ENCODE measurements at places on chromosomes 2 and 18.
A peak's percentile ranks its signal among the peaks of the same experiment; 100 is the strongest.

GRCh38 chr2:130949954-130950353 is 113.2 kb downstream of the ARHGEF4 start:
- no peak for DNase-seq

DNA sequence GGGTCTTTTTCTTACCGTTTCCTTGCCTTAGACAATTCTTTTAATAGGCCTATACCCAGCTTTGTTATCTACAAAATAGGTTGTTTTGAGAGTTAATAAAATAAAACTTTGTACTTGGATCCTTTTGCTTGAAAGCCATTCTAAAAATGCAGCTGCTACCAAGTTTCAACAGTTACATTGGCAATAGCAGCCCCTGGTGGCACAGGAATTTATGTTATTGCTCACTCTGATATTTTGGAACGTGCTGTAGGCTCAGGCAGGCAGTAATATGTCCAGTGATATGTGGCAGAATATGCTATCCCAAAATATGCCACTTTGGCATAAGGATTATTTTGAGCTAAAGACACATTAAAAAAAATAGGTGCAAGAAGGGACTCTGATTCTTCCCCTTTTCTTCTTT is 6.7 kb upstream of the COMMD1 start:
- DNase-seq: peak; percentile 15

DNA sequence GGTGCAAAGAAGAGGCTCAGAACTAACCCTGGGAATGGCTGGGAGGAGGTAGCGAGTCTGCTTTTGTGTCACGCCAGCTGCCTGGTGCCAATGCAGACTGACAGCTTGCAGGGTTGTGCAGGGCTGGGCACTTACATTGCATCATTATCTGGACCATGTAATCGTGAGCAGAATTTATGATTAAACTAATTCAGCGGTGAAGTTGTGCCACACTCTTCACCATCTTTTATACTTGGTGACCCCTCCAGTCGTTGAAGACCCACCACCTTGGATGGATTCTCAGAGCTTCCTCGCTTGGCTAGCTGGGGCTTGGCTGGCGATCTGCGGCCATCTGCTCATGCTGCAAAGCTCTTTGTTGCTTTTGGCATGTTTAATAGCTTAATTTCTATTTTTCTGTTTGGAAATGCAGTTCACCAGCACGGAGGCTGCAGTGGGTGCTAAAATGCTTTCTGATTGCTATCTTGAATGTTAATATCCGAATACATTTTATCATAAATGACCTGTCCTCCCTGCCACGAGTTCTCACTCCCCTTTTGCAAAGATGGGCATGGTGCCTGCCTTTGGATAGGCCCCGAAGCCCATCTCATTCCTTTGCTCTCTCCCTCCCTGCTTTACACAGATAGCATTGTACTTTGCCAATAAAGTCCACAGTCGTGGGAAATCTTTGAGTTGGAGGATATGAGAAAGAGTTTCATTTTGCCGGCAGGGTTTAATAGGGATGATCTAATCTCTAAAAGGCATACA is 188.2 kb downstream of the PRKCE start:
- no peak for DNase-seq

DNA sequence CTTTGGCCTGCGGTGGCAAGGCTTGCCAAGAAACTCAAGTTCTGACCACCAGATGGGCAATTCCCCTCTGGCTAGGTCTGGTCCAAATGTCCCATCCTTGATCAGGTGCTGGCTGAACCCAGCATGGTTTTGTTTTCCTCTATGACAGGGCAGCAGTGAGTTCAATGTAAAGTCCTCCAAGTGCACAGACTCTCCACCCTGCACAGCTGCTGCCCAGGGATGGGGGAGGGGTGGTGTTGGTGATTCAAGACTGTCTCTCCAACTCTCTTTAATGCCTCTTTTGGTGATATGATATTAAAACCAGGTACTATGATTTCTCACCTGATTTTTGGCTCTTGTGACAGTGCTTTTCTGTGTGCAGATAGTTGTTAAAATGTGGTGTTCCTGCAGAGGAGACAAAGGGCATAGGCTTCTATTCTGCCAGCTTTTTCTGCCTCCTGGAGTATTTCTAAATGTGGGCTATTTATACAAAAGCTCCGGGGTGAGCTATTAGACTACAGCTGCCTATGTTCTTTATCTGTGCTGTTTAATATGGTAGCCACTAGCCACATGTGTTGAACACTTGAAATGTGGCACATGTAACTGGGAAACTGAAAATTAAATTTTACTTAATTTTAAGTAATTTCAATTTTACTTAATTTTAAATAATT is 64.0 kb upstream of the STK39 start:
- no peak for DNase-seq

DNA sequence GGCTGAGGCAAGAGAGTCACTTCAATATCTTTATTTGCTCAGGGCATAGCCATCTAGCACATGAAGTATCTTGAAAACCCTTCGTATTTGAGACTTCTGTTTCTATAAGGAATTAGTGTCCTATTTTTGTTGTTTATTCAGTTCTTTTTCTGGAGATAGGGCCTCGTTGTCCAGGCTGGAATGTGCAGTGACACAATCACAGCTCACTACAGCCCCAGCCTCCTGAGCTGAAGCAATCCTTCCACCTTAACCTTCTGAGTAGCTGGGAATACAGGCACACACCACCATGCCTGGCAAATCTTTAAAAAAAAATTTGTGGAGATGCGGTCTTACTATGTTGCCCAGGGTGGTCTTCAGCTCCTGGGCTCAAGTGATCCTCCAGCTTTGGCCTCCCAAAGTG is 50.6 kb downstream of the PSMD14 start:
- DNase-seq: no peak

DNA sequence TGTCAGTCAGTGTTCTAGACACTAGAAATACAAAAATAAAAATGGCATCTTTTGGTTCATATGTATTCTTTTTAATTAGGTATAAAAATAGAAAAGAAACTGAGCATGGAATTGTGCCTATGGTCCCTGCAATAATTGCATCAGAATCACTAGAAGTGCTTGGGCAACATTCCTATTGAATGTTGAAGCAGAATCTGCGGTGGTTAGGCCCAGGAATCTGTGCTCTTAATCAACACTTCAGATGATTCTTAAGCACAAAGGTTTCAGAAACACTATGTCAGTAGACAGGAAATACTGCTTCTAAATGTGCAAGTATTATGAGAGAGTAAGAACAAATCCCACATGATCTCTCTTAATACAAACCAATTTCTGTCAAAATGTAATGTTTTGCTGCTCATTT is 20.3 kb upstream of the RBBP8 start:
- no peak for DNase-seq

- DNase-seq: no peak
Observed at GRCh38 chr2:19478409-19478808, 120.0 kb upstream of the OSR1 start.

GRCh38 chr2:128289439-128289838 is 29.2 kb downstream of the HS6ST1 start:
- DNase-seq: no peak

DNA sequence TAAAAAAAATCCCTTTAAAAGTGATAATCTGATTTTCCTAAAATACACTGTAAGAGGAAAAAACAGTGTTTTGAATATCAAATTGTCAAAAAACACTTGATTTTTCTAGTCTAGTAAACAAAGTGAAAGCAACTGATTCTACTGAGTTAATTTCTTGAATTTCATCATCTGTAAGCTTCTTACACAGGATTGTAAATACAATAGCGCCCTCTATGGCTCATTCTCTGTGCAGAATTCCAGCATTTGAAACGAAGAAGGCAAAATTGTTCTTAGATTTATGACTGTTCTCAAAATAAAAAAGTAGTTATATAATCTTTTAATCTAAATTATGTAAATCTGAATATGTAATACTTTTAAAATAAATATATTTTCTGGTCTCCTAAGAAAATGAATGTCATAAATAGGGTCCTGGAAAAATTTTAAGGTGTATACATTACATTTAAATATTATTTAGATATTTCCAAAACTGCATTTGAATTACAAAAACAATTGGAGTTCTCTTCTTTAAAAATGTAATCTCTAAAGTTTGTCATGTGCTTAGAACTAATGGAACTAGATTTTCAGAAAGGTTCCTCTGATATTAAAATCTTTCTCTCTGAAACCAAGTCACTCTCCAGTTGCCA is 176.9 kb upstream of the MC4R start:
- DNase-seq: no peak

GRCh38 chr18:77008006-77008405 is 124.6 kb downstream of the MBP start:
- DNase-seq: no peak

DNA sequence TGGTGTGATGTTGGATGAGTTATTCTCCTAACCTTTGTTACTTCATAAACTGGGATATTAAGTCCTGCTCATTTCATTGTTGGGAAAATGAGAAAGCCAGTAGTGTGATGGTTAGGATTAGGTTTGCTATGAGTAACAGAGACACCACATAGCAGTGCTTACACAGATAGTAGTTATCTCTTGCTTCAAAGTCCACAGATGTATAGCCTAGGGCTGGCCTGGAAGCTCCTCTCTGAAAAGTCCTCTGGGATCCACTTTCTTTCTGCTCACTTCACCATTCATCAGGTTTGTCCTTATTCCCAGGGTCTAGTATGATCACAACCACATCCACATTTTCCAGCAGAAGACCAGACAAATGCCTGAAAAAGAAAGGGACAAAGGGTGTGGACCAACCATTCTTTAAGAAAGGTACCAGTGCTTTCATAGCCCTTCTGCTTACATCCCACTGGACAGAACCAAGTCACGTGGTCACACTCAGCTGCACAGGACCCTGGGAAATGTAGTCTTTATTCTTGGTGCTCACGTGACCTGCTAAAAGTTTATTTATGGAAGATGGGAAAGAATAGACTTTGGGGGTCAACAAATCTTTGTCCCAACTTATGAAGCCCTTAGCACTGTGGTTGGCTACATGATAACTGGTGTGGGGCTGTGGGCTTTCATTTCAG is 108.9 kb downstream of the INSIG2 start:
- DNase-seq: no peak

DNA sequence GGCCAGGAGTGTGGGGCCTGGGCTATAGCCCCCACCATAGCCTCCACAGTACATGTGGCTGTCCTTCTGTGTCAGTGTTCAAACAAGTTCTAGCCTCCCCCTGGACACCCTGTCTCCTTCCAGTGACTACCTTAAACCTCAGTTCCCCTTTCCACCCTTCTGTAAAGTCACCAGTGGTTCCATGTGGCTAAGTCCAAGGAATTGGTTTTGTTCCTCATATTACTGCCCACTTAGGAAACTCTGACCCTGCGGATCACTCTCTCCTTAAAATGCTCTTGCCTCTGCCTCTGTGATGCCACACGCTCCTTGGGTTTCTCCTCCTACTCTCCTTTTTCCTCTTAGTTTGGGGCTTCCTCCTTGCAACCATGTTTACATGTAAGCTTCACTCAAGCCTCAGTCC is 27.8 kb upstream of the REL start:
- no peak for DNase-seq

DNA sequence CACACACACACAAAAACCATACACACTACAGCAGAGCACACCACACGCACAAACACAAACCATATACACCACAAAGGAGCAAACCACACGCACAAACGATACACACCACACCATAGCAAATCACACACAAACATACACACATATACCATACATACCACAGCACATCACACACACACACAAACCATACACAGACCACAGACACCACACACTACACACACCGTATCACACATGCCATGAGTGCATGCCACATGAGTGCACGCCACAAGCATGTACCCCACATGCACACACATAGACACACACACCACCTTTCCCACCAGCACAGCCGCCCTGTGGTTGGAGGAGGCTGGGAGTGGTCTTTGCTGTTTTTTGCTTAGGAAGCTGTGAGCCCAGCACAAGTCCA is 517.1 kb upstream of the MYT1L start:
- no peak for DNase-seq

DNA sequence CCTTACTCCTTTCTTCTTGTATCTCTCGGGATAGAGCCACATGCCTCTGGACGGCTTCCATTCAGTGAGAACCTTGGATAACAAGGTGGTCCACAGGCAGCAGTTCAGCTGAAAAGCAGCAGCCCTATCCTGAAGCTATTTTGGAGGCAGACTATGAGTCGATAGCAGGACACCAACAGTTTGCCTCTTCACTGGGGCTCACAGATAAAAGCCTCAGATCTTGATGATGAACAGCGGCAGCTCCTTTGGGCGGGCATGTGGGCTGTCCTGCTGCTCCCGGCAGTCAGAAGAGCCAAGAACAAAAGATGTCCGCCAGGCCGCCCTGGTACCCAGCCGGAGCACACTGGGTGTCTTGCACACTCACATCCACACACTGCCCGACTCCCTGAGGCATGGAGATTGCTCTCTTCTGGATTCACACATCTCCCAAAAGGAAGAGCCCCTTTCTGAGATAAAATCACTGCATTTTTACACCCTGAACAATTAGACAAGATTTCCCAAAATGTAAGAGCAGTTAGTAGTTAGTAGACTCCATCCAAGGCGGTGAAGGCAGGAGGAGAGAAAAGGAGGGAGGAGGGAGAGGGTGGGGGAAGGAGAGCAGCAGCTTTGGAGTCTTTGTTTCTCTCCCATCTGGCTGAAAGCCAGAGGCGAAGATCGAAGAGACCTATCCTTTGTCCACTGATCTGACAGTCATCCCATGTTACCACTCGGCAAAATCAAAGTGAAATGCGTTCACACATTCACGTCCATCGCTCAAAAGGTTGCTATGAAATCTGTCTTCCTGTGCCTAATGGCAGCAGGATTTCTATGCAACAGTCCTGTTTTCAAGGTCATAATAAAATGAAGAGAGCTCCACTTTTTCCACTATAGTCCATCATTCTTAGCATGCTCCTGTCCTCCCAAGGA is 90.1 kb upstream of the KLF7 start:
- DNase-seq: no peak

- no peak for DNase-seq
Observed at GRCh38 chr18:74153377-74153776, 5.1 kb downstream of the TIMM21 start.

DNA sequence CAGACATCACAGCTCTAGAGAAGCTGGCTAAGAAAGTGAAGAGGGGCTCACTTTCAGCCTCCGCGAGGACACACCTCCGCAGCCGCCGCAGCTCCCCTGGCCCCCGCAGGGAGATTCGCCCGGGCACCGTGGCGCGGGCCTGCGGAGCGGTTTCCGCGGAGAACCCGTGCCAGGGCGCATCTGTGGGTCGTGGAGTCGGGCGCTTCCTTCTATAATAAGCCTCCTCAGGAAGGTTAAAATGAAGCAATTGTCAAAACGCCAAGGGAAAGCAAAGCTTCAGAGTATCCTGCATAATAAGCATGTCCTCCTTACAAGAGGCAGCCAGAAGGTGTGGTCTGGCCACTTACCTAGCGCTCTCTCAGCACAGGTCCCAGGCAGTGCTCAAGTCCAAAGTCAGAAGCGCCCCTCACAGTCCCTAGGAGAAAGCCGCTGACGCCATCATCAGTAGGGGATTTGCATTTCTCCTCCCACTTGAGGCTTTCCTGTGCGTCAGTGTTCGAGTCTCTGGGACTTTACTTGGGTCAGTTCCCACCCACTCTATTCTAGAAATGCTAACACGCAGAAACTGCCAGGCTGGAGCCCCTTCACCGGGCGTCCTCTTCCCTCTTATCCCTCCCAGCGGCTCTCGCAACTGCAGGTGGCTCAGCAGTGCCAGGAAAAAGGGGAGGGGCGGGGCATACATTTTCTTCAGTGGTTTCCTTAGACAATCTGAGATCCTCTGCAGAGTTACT is at the start of gene STAT4:
STAT4 (minus strand) TSS at position 395 of the 731 bp plus-strand sequence. CDS start 2,791 bp downstream, outside the sequence.
- no peak for DNase-seq

Data from hippocampal formation (tissue), 2 donors.